ENCODE measurements at places on chromosomes 2 and 18.

DNA sequence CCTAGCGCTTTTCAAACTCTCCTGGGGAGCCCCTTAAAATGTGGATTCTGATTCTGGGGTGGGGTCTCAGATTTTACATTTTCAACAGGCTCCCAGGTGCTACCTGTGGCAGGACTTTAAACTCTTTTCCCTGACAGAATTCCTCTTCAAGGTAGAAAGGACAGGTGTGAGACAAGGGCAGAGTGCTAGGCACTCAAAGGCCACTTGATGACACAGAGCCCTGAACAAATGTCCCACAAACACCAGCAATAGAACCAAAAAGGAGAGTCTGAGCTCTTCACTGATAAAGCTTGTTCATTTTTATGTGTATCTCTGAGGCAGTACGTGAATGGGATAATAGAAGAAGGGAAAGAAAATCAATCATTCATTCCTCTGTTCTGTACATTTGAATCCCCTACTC is 77.7 kb upstream of the PELI1 start:
- DNase-seq = no peak

DNA sequence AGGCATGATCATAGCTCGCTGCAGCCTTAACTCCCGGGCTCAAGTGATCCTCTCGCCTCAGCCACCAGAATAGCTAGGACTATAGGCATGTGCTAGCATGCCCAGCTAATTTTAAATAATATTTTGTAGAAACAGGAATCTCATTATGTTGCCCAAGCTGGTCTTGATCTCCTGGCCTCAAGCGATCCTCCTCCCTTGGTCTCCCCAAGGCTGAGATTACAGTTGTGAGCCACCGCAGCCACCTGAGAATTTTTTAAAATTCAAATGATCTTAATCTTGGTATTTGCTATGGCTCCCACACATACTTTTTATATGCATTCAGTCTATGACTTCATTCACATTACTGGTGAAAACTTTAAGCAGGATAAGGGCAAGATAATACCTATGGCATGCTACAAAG is 13.1 kb downstream of the KRCC1 start:
- no peak for DNase-seq

DNA sequence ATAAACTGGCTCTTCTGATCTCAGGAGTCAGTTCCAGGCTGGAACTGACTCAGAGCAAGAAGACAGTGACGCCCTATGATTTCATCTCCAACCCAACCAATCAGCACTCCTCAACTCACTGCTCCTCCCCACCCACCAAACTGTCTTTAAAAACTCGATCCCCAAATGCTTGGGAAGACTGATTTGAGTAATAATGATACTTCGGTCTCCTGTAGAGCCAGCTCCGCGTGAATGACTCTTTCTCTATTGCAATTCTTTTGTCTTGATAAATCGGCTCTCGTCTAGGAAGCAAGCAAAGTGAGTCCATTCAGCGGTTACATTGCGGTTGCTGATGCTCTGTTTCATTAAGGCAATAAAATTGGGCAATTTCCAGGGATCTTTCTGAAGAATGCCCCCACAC is 1025.3 kb upstream of the CNTNAP5 start:
- no peak for DNase-seq

DNA sequence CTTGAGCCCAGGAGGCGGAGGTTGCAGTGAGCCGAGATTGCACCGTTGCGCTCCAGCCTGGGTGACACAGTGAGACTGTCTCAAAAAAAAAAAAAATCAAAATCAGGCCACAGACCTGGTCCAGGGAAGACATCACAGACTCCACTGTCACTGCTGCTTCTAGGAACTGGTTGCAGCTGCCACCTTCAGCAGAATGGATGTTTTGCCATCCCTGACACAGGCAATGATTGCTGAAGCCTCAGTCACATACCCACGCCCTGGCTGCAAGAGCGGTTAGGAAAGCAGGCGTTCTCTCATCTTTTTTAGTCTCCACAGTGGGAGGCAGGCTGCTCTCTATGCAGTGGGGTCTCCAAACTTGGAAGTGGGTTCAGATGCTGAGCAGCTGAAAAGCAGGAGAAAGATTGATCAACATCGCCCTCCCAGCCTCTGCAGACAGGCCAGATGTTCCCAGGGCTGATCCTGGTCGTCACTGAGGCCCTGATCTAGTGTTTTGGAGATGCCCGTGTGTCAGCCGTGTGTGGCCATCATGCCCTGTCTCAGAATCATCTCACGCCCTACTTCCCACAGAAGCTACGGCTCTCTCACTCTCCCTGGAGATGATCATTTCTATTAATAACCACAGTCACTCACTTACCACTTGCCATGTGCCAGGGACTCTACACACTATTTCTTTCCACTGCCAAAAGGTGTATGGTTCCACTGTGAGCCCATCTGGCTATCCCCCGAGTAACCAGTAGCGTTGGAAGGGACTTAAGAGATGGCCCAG is 91.8 kb downstream of the PLB1 start:
- no peak for DNase-seq

GRCh38 chr2:101125374-101125773 is 25.8 kb downstream of the TBC1D8 start:
- no peak for DNase-seq

DNA sequence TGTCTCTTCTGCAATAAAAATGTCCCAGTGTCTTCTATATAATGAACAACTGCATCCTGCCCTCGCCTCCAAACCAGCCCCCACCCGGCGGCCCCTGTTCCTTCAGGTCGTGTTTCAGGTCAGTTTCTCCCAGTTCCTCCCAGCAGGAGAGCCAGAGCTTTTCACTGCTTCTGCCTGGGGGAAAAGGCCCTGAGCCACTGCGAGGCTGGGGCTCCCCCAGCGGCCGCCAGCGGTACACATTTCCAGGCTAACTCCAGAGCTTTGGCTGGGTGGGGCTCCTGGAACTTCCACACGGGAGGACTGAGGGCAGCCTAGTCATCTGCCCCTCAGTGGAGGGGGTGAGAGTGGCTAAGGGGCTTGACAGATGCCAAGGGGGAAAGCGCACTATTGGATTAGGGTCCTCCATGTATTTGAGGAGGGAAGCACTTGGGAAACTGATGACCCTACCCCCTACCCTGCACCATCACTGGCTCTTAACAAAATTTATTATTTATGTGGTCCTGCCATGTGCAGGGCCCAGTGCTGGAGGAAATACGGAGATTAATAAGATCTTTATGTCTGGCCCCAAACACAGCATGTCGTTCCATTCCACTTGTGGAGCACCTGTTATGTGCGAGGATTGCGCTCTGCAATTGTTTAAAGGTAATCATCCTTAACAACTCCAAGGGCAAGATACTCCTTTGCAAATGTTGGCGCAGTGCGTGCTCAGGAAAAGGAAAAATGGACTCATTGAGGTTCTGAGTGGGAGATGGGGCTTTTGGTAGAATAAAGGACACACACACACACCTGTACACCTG is 17.3 kb upstream of the CYS1 start:
- DNase-seq = no peak
